Foreskin keratinocyte (primary cell): ENCODE measurements at places on chromosomes 1 and 21. TPM values are rescaled to one million over a fixed set of nuclear protein-coding genes. Genes with fewer than 3 reads are reported as not detected.

DNA sequence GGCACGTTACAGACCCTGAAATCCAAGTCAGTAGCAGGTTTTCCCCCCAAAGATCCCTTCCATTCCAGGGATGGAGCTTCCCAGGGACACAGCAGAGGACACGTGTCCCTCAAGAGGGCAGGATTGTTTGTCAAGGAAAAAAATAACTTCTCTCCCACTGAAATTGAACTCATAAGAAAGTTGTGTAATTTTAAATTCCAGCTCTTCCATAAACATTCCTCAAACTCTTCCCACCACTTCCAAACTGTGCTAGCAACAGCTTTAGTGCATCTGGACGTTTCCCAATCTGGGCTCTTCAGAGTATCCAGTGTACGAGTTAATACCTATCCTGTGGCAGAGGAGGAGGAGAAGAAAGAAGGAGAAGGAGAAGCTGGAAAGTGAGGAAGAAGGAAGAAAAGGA is 79.6 kb downstream of the PSMG1 start:
- no peak for DNase-seq

GRCh38 chr1:44113095-44113609 is 5.5 kb upstream of the KLF17 start:
- no peak for DNase-seq

Gene PTPN22
- total RNA-seq = 0.17 and 0.28 TPM in 2 replicates

- no peak for DNase-seq
Observed at GRCh38 chr1:44543786-44544185, 130.5 kb downstream of the TMEM53 start.

Gene ZNF436
- total RNA-seq = 11.8 TPM in 2 replicates

- no peak for DNase-seq
Observed at GRCh38 chr1:25485536-25486411, 55.1 kb downstream of the MACO1 start.
